NCI-H82 (cell line): ENCODE measurements at places on chromosomes 4 and X.
A peak's percentile ranks its signal among the peaks of the same experiment; 100 is the strongest.

- no peak for DNase-seq
These were observed 72.4 kb upstream of the TLR2 start for GRCh38 chr4:153611679-153612078.

GRCh38 chr4:169604903-169605331, 7.5 kb downstream of the NEK1 start:
- no peak for DNase-seq

DNA sequence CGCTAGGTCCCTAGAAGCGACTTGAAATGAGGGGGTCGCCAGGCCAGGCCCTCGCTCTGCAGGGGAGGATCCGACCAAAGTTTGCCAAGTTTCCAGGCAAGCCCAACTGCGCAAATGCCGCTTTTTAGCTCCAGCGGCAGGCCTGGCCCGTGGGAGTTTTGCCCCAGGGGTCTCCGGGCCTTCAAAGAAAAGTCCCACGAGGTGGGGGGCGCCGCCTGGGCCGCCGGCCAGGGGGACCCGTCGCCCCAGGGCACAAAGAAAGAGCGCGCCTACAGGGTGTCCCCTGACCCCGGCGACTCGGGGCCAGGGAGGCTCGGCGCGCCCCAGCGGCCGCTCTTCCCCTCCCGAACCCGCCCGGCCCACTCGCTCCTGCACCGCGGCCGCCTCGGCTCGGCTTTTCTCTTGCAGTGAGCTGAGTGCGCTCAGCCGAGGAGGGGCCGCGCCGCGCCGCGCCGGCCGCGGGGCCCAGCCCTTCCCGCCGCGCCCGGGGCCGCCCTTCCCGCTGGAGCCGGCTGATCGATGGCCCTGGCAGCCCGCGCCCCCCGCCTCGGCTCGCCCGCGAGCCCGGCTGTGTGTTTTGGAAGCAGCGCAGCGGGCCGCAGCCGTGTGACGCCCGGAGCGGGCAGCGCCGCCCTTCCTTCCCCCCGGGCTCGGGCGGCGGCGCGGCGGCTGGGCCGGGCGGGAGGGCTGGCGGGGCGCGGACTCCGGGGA, 754 bp upstream of the KLF3 start:
- DNase-seq: peak; percentile 59

GRCh38 chr4:154953691-154954090, 172.6 kb downstream of the RBM46 start:
- no peak for DNase-seq

DNA sequence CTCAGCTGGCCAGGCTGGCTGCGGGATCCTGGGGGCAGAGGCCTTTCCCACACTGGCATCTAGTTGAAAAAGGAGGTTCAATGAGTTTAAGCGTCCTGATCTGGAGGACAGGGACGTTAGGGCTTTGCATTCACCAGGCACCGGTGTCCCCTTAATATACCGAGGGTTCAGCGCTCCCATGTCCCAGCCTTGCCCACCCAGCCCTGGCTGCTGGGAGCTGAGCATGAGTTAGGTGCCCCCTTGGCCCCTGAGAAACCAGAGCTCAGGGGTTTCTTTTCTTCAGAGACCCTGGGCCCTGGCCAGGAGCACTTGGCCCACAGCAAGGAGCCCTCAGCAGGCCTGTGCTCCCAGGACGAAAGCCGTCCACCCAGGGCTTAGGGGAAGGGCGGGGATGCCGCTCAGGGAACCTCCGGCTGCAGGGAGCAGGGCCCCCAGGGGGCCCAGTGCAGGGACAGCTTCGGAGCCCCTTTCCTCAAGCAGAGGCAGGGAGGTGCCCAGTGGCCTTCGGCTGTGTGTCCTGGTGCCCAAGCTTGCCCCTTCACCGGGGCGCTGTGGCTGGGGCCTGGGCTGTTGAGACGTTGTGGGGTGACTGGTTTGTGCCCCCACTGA, 20.9 kb upstream of the DUSP9 start:
- DNase-seq: no peak

DNA sequence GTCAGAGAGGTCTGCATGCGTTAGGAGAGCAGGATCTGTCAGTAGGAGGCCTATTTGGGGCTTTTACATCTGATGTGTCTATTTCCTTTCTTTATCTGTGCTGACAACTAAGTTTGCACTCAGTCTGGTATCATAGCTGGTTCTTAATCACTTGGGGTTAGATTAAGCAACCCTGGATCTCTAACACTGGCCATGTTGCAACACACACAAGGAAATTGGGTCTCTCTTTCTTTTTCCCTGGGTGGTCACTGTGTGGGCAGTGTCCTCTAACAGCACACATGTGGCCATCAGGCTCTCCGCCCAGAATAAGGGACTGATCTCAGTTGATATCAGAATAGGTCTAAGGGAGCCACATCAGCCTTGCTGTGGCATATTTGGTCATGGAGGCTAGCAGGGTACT, 38.9 kb downstream of the IGFBP7 start:
- DNase-seq: no peak

- DNase-seq: no peak
These were observed 47.6 kb downstream of the THOC2 start for GRCh38 chrX:123685232-123685631.

- DNase-seq: no peak
These were observed 39.6 kb downstream of the ZNF827 start for GRCh38 chr4:145898926-145899531.

DNA sequence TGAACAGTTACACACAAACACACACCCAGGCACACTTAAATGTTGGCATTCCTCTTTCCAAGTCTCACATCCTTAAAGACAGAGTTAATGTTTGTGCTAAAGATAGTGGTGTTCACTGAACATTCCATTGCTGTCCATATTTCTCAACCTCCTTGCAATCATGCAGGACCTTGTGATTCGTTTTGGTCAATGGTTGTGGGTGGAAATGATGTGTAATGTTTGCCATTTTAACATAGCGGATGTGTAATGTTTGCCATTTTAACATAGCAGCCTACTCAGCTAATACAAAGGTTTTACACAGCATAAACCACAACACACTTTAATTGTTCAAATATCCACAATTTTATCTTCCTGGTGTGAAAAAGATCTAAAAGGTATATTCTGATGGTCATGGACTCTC, 93.9 kb downstream of the CEP44 start:
- DNase-seq: no peak

GRCh38 chr4:94447754-94448411, 3.9 kb upstream of the PDLIM5 start:
- DNase-seq: no peak

DNA sequence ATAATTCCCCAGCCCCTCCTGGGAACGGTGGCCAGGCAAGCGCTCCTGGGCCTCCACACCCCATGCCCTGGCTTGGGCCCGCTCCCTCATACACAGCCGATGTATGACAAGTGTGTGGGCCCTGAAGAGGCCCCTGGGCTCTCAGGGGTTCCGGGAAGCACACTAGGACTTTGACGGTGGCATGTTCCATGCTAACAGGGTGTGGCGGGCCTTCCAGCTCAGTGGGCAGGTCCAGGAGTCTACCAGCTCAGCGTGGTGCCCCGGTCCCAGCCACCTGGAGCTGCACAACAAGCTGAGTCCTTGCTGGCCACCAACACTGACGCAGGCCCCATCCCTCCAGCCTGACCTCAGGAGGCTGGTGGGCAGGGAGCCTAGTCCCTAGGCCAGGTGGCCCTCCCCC, 24.4 kb upstream of the HMX1 start:
- no peak for DNase-seq

- no peak for DNase-seq
These were observed 28.4 kb downstream of the DDX60L start for GRCh38 chr4:168451744-168452390.

DNA sequence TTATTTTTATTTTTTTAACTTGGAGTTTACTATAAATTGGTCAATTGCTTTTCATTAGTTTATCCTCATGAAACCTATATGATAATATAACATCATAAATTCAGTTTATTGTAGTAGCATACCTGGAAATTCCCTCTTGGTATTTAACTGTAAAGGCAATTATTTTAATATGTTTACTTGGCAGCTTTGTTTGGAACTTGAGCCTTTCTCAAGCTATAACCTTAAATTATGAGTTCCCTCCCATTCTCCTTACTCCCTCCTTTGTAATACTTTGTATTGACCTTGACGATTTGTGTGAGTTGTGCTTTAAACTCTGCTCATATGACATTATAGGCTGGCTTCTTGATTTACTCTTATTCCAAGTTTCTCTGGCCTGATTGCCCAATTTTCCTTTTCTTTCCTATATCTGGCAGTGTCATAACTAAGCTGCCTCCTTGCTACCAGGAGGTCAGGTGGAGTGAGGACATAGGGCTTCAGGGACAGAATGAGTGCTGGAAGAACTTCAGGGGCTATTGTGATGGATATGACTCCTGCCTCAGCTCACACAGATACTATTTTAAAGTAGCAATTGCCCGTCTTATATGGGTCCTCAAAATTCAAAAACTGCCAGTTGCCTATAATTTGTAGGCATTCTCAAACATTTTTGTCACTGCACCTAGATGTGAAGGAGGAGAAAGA, 77.7 kb downstream of the RAP1GDS1 start:
- DNase-seq: no peak

DNA sequence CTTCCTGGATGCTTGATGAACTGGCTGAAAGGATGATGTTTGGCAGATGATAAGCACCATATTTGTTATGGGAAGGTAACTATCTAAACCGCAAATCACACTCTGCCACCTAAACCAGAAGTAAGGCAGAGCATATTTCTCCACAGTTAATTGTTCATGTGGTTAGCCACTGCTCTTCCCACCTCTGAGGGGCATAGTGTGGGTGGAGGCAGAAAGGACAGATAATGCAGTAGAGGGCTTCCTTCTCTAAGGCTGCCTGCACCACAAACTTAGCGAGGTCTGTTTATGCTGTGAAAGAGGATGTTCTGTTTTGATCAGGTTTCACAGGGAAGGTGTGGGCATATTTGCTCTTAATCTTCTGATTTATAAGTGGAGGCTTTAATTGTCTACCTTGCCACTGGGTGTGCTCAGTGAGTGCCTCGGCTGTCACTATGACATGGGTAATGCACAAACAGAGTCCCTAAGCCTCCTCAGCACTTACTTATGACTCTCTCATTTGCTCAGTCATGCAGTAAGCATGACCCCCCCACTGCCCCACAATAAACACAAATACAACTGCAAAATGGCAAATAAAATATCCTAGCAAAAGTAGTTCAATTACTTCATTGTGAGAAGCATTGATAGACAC, 401.0 kb downstream of the TMA16 start:
- peak; percentile 56 for DNase-seq

DNA sequence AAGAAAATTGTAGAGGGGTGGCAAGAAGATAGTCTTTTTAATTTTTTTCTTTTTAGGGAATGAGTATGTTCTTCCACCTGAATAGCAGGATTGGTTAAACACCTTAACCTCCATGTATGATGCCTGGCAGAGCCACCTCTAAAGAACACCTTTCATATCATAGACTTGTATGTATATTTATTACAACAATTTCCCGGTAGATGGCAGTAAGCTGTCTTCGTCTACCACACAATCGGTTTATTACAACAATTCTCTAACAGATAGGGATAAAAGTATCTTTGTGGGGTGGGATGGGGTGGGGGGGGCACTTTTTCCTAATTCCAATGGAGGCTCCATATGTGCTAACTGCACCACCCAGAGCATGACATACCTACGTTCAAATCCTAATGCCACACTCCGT, 255.5 kb downstream of the LDB2 start:
- DNase-seq: peak; percentile 26

- DNase-seq: peak; percentile 0
These were observed 46.2 kb upstream of the NMU start for GRCh38 chr4:55682295-55682694.

- DNase-seq: peak; percentile 0
These were observed 34.3 kb downstream of the GPC4 start for GRCh38 chrX:133380711-133381619.

DNA sequence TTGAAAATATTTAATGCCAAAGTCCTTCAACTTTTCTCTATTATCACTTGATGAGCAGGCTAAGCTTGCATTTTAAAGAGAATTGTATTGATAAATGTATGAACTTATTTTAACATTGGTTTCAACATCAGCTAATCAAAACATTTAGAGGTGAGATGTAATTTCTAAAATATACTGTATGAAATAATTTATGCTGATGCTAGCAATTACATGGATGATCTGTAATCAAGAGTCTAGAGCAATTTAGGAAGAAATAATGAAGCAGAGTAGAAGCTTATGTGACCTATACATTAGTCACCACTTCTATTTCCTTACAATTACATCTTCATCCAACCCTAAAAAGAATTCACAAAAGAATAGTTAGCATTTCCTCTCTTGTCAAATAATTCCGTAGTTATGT, 226.8 kb downstream of the KLHL4 start:
- no peak for DNase-seq

GRCh38 chr4:91256043-91256442, 1047.7 kb upstream of the GRID2 start:
- DNase-seq: no peak

- no peak for DNase-seq
These were observed 6.9 kb upstream of the VEGFC start for GRCh38 chr4:176799653-176800052.

- no peak for DNase-seq
These were observed 17.7 kb upstream of the XKRX start for GRCh38 chrX:100946299-100946927.

- peak; percentile 64 for DNase-seq
These were observed 26.5 kb downstream of the HAND2 start for GRCh38 chr4:173503330-173504180.

DNA sequence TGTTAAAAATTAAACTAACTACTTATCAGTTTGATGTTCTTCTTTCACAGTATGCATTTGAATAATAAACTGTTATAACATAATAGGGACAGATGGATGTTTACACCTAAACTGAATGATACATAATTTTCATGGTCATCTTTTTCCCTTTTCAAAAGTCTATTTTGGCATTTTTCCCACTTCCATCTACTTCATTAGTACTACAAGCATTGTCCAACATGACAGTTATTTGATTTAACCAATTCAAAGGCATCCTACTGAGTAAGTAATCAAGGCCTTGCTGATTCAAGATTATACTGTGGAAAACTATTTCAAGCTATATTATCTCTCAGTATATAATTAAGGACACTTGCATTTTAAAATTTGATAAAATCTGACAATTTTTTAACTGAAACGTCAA, 212.9 kb downstream of the FAT4 start:
- no peak for DNase-seq

GRCh38 chrX:19563327-19563726, 48.0 kb upstream of the MAP3K15 start:
- no peak for DNase-seq

DNA sequence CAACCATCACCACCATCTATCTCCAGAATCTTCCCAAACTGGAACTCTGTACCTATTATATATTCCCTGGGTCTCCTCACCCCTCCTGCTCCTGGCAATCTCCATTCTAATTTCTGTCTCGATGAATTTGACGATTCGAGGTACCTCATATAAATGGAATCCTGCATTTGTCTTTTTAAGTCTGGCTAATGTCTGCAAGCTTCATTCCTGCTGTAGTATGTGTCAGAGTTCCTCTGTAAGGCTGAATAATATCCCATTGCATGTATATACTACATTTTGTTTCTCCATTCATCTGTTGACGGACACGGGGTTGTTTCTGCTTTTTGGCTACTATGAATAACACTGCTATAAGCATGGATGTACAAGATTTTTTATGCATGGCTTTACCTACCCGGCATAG, 19.5 kb downstream of the PRKG2 start:
- no peak for DNase-seq
